ENCODE measurements at places on chromosomes 3 and 15. TPM values are rescaled to one million over a fixed set of nuclear protein-coding genes. Genes with fewer than 3 reads are reported as not detected.

The CERS3 gene
- not detected for total RNA-seq

- peak; percentile 54 for DNase-seq
Measured at GRCh38 chr3:169699536-169700050, 36.1 kb upstream of the MECOM start.

DNA sequence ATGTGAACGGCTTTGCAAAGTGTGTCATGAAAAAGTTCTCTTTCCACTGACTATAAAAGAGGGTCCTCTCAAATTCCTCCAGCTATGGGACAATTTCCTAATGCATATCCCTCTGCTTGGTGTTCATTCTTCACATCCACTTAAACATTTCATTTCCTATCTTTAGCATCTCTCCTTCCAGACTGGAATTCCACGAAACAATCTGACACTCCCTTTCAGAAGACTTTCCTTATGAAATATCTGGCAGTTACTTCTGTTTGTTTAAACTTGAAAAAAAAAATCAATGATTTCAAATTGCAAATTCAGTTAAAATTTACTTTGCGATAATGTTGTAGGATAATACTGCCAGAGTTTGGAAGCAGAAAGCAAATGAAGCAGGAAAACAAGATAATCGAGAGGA lies 105.8 kb upstream of the SELENOK start:
- no peak for DNase-seq

DNA sequence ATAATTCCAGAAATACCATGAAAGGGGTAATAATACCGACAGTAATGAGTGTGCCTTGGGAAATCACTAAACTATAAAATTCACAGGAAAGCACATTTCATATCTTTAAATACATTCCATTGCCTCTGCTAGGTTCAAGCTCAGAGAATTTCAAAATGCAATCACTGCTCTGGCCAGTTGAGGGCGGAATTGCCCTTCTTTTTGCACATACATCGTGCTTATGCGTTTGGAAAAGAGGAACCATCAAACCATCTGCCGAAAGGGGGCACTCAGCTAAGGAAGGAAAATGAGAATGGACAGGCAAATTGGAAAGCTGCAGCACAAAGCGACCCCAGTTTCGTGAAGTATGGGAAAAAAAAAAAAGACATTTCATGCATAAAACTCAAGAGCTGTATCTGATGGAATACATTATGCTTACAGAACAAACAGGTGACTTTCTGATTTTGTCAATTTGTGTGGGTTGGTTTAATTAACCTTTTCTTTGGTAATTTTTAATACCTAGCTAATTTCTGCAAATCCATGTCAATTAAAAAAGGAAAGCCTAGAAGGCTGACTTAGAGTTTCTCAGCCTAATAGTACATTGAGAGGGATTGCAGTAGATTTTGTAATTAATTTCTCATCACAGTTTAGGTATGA lies 61.4 kb downstream of the TUSC7 start:
- DNase-seq: peak; percentile 69

DNA sequence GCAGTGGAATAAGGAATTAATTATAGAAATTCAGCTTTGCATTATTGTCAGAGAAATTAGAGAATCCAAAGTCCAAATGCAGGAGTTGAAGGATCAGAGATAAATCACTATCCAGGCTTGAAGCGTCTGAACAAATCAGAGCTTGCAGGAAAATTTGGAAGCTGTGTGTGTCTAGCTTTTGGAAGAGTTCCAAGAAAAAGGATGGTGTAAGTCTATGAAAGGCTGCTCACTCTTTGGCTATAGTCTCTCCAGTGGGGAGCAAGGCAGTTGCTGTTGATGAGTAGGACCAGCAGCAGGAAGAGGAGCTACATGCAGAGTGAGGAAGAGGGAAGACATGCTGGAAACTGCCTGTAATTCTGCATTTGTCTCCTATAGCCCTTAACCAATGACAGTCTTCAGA lies 464.3 kb upstream of the GRM7 start:
- no peak for DNase-seq

The OR5H2 gene
- not detected for total RNA-seq

- DNase-seq: no peak
Measured at GRCh38 chr15:70415398-70415797, 317.7 kb upstream of the TLE3 start.

DNA sequence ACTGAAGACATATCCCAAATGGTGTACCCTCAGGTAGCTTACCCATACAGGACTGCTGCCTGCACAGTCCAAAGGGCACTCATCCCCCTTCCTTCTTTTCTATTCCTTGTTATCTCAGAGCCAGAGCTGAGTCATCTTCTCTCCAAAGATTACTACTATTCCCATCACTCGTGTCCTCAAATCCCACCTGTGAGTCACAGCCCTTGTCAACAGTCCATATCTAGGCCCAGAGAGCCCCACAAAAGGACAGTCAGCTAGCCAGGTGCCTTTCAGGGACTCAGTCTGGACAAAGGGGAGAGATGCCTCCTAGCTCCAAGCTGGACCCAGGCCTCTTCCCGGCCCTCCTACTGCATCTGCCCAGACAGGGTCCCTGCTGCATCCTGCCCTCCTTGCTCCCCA lies 11.0 kb downstream of the PARP16 start:
- DNase-seq: no peak

DNA sequence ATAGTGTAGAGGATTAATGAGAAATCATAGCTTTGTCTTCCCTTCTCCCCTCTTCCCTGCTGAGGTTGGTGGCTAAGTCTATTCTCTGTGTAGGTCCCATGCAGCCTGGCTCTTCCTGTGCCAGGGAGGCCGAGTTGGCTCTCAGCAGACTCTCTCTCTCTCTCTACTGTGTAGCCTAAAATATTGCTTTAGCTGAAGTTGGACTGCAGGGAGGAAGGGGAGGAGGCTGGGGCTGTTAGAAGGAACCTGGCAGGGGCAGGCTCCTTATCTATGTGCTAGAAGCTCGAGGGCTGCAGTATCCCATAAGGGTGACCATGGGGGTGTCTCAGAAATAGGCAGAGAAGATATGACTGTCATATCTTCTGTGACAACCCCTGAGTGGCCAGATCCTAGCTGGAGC lies 160.8 kb downstream of the EPHB1 start:
- DNase-seq: no peak

Data from mucosa of gallbladder (tissue), 1 donor.